ENCODE measurements at places on chromosomes 13 and 19.

GRCh38 chr13:77776704-77777103 is 79.2 kb downstream of the SLAIN1 start:
- no peak for DNase-seq

- DNase-seq, result no peak
These were observed 125.6 kb upstream of the FRY start for GRCh38 chr13:31905961-31906360.

DNA sequence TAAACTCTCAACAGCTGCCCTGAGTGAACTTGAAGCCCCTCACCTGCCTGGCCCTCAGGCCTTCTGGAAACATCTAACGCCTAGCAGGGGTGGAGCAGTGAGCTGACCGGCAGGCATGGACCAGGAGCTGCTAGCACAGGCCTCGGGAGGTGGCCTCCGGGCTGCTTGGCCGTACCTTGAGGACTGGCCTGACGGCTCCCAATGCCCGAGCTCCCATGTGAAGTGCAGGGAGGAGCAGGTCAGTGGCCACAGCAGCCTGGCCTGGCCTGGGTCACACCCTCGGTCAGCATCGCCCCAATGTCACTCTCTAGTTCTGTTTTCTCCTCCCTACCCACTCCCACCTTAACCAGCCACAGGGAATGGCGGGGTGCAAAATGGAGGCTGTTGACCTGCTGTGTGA is 19.0 kb downstream of the TSHZ3 start:
- DNase-seq, result no peak

DNA sequence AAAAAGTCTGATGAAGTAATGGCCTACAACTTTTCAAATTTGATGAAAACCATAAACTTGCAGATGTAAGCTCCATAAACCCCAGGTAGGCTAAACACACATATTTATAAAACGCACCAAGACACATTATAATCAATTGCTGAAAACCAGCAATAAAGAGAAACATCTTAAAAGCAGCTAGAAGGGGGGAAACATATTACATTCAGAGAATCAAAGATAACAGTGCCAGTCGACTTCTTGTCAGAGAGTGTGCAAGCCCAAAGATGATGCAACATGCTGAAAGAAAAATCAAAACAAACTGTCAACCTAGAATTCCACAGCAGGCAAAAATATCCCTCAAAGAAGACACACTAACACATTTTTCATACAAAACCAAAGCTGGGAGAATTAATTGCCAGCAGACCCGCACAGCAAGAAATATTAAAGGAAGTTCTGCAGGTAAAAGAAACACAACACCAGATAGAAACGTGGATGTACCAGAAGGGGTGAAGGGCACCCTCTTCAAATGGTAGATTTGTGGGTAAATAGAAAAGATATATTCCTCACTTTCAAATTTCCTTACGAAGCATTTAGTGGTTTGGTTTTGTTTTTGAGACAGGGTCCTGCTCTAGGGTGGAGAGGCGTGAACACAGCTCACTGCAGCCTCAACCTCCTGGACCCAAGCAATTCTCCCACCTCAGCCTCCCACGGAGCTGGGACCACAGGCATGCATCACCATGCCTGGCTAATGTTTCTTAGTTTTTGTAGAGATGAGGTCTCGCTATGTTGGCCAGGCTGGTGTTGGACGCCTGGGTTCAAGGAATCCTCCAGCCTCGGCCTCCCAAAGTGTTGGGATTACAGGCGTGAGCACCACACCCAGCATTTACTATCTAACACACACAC is 16.5 kb upstream of the ATP1A3 start:
- DNase-seq, result peak; percentile 55

DNA sequence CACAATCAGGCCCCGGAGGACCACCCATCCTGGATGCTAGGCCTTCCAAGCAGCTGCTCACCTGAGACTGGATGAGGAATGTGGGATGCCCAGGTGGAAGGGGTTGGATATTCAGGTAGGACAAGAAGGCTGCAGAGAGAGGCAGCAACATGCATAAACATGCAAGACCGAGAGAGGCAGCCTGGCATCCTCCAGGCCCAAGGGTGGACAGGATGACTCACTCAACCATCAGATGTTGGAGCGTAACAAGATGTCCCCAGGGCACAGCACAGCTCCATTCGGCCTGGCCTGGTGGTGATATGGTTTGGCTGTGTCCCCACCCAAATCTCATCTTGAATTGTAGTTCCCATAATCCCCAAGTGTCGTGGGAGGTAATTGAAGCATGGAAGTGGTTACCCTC is 10.0 kb upstream of the CABP5 start:
- DNase-seq, result no peak

DNA sequence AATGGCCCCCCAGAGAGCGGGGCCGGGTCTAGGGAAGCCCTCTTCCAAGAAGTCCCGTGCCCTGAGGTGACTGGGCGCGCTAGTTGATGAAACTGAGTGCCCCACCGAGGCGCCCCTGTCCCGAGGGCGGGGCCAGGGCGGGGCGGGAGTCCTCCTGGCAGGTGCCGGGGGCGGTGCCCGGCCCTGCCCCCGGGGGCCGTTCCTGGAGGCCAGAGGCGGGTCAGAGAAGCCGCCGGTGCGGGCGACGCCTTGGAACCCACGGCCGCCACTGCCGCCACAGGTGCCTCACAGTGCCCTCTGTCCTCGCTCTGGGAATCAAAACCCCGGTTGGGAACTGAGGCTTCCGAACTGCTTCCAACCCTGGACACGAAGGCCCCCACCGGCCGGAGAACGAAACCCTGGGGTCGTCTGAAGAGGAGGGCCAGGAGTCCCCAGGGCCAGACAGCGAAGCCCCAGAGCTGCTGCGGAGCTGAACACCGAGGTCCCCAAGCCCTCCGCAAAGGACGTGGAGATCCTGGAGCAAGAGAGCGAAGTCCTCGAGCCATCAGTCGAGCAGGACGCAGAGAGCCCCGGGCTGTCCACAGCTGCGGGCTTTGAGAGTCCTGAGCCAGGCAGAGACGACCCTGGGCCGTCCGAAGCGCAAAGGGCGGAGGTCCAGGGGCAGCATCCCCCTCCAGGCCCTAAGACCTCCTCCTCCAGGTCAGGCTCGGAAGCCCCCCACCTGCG is at the start of gene MISP3:
Gene MISP3 (plus strand): TSS at position 252 of the 726 bp plus-strand sequence. CDS start 524 bp downstream, outside the sequence.
- no peak for DNase-seq

DNA sequence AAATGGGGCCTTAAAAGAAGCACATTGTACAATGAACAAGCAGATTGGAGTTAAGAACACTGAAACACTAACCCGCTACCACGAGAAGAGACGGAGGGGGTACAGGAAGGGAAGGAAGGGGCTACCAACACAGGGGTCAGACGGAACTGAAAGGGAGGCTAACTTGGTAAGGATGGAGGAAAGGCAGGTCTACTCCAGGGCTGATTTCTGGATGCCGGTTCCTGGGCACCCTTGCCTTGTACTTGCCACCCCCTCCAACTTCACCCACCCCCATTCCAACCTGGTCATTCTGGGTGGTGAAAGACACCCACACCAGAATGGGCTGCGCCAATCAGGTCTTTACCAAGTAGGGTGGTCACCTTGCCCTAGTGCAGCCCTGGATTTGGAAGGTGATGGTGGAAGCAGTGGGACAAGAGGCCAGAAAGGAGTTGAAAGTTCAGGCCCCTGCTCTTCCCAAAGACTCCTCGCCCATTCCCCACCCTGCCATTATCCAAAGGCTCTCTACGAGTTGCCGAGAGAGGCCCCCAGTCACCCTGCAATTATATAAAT is 10.3 kb downstream of the ZNF574 start:
- DNase-seq, result no peak

DNA sequence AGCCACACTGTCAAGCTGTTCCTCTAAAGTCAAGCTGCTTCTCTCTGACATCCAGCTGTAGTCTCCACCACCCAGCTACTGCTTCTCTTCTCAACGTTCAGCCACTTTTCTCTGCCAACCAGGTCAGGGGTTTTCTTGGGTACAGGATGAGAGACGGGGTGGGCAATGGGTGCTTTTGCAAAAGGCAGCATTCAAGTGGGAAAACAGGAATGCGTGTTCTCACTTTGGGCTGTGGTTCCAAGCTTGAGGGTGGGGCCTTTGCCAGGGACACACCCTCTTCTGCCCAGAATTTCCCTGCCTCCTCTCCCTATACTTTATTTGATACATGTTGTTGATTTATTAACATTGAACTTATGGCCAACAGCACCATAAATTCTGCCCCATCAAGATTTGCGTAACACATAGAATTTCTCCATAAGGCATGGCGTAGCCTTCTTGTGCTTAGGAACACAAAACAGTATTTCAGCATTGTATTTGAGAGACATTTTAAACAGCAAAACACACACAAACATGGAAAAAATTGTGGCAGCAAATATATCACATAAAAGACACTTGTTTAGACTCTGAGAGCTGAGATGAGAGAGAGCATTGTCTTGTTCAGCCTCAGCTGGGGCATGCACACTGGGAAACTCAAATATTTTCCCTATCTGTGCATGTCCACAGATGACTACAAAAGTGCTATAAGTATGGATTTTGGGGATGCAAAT is 392.8 kb downstream of the SLITRK6 start:
- no peak for DNase-seq

GRCh38 chr13:27619093-27619727 is 1.1 kb downstream of the LNX2 start:
- DNase-seq, result no peak

GRCh38 chr19:1533510-1534150 is 9.8 kb downstream of the PLK5 start:
- DNase-seq, result no peak

DNA sequence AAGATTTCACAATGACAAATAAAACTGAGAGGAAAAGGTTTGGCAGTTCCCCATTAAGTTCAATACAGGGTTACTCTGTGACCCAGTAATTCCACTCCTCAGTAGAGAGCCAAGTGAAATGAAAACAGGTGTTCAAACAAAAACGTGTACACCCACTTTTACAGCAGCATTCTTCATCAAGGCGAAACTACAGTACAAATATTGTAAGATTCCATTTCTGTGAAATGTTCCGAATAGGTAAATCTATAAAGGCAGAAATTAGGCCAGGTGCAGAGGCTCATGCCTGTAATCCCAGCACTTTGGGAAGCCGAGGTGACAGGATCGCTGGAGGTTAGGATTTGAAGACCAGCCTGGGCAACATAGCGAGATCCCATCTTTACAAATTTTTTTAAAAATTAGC is 8.9 kb upstream of the GDF15 start:
- DNase-seq, result no peak

GRCh38 chr13:73865027-73865426 is 269.2 kb downstream of the KLF12 start:
- no peak for DNase-seq

DNA sequence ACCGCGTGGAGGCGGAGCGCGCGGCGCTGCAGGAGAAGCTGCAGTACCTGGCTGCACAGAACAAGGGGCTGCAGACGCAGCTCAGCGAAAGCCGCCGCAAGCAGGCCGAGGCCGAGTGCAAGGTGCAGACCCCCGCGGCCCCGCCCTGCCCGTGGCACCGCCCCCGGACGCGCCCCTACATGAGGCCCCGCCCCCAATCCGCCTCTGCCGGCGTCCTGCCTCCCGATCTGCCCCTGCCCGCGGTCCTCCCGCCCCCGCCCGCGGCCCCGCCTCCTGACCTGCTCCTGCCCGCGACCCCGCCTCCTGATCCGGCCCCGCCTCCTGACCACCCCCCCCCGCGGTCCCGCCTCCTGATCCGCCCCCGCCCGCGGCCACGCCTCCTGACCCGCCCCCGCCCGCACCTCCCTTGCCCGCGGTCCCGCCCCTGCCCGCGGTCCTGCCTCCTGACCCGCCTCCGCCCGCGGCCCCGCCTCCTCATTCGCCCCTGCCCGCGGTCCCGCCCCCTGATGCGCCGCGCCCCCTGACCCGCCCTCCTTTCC is 11.7 kb downstream of the PRR36 start:
- DNase-seq, result no peak

- peak; percentile 62 for DNase-seq
These were observed 36.5 kb downstream of the OPA3 start for GRCh38 chr19:45547965-45548609.

All from AG09309 (cell line).